ENCODE measurements at places on chromosomes 7 and 10.

DNA sequence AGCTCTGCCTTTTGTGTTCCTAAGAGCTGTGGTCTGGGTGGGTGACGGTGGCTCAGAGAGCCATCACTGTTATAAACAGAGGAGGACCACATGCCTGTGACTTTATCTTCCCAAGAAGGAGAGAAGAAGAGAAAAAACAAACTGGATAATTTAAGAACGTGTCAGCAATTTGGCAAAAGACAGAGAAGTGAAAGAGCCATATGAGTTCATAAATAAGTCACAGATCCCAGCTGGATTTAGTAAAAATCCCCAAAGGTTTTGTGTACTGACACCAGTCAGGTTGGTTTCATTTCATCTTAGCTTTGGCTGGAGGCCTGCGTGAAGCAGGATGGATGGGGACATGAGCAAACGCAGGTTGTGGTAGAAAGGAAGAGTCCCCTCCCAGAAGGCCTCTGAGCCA lies 120.7 kb downstream of the CXCL12 start:
- no peak for DNase-seq

GRCh38 chr10:88592906-88593305 lies 6.3 kb downstream of the LIPJ start:
- DNase-seq = no peak

DNA sequence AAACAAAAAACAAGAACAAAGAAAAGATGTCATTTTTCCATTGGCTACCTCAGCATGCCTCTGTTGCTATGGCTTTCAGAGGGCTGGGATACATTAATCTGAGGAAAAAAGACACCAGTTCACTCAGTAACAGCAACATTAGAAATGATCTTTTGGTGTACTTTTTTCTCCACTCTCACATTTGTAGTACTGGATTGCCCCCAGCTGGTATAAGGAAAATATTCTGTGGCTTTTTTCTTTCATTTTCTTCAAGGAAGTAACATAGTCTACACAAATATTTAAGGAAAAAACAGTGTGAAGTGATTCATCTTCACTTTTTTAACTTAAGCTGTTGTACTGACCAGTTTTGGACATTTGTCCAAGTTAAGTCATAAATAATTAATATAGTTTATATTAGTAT lies 482.3 kb downstream of the SORCS1 start:
- DNase-seq = no peak

DNA sequence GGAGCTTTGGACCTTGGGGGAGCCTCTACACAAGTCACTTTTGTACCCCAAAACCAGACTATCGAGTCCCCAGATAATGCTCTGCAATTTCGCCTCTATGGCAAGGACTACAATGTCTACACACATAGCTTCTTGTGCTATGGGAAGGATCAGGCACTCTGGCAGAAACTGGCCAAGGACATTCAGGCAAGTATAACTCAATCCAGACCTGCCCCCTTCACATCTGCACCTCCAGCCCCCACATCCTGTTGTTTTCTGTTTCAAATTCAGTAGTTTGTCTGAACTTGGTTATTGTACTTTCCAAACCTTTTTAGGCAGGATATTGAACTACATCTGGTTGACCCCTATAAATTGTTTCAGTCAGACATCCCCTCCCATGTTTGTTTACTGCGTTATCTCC lies 62.4 kb upstream of the CC2D2B start:
- no peak for DNase-seq

DNA sequence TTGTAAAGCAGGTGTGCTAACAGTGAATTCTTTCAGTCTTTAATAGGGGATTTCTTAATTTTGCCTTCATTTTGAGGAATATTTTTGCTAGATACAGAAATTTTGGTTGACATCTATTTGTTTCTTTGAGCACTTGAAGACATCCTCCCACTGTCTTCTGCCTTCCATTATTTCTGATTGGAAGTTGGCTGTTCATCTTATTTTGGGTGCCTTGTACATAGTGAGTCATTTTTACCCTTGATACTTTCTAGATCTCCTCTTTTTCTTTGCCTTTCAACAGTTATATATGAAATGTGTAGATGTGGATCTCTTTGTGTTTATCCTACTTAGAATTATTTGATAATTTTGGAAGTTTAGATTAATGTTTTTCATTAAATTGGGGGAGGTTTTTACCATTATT lies 631.0 kb downstream of the AUTS2 start:
- DNase-seq = no peak

GRCh38 chr10:105585171-105585570 lies 944.1 kb downstream of the SORCS3 start:
- no peak for DNase-seq

GRCh38 chr10:119449760-119450461 lies 92.6 kb downstream of the RGS10 start:
- peak; percentile 31 for DNase-seq

GRCh38 chr10:36183056-36183455 lies 541.0 kb upstream of the FZD8 start:
- no peak for DNase-seq

Measured in colonic mucosa (tissue), 4 donors.